ENCODE measurements at places on chromosomes 1 and 21.

- DNase-seq = no peak
Measured at GRCh38 chr1:11990303-11991032, 10.2 kb downstream of the MFN2 start.

DNA sequence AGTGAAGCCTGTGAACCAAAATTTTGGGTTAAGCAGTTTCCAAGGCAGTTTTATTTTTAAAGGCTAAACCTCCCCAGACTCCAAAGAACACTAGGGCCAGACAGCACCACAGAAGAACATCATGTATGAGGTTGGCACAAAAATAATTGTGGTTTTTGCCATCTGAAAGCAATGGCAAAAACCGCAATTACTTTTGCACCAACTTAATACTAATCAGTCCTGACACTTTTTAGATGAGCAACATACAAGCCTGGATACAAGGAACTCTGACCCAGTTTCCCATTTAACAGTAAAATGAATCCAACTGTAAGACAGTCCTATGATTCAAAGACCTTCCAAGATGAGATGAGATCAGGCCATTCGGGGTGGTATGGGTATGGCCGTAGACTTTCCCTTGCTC is 46.8 kb downstream of the CNIH3 start:
- no peak for DNase-seq

DNA sequence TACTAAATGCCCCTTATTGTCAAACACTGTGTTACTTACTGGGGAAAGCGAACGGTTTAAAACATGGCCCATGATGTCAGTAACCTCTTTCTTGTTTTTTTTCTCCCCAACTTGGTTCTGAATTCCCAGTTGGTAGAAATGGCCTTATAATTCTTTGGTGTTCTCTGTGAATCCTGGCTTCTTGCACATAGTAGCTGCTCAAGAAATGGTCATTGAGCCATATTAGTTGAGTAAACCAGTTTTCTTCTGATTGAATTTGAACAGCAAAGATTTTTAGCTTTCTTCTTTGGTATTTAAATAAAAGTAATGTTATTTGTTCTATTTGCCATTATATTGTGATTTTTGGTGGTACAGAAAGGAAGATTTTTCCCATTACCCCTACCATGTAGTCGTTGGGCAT is 87.3 kb downstream of the NFIA start:
- no peak for DNase-seq

- DNase-seq = no peak
Measured at GRCh38 chr1:115501476-115501875, 140.3 kb upstream of the VANGL1 start.

DNA sequence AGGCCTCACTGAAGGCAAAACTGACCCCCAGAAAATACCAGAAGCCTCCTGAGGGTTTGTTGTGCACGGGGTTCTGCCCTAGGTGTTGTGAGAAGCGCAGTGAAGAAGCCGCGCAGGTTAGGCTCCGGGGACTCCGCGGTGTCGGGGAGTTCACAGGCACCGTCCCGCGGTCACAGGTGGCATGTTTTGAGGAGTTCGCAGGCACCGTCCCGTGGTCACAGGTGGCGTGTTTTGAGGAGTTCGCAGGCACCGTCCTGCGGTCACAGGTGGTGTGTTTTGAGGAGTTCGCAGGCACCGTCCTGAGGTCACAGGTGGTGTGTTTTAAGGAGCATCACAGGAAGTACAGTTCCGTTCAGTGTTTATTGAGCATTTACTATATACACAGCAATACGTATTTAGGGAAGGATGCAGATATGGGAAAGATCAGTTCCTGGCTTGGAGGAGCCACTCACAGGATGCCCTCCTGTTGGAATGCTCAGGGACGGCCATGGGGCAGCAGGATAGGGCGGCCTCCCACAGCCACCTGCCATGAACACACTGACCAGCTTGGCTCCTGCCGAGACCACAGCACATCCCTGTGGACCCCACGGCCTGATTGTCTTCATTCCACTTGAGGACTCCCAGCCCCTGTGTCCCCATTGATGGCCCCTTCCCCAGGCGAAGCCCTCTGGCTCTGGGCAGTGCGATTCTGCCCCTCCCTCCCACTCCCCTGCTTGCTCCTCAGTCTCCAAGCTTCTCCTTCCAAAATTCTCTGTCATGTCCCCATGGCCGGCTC is 86.0 kb upstream of the VAMP3 start:
- DNase-seq = no peak

GRCh38 chr1:48205522-48205921 is 17.0 kb upstream of the SLC5A9 start:
- DNase-seq = no peak

- no peak for DNase-seq
Measured at GRCh38 chr1:198523182-198523950, 17.1 kb downstream of the ATP6V1G3 start.

DNA sequence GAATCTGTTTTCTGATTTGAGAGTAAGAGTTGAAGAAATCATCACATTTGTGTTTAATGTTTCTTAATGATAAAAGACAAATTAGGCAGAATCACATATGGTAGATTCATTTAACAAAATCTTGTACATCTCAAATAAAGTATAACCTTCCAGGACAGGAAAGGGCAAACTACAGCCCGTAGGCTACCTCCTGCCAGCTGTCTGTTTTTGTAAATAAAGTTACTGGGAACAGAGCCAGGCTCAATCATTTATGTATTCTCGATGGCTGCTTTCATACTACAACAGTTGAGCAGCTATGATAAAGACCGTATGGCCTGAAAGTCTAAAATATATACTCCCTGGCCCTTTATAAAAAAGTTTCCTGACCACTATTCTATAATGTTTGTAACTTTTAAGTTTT is 204.1 kb downstream of the COL24A1 start:
- DNase-seq = no peak

GRCh38 chr21:43972850-43973633 is 39.1 kb upstream of the TRAPPC10 start:
- no peak for DNase-seq

DNA sequence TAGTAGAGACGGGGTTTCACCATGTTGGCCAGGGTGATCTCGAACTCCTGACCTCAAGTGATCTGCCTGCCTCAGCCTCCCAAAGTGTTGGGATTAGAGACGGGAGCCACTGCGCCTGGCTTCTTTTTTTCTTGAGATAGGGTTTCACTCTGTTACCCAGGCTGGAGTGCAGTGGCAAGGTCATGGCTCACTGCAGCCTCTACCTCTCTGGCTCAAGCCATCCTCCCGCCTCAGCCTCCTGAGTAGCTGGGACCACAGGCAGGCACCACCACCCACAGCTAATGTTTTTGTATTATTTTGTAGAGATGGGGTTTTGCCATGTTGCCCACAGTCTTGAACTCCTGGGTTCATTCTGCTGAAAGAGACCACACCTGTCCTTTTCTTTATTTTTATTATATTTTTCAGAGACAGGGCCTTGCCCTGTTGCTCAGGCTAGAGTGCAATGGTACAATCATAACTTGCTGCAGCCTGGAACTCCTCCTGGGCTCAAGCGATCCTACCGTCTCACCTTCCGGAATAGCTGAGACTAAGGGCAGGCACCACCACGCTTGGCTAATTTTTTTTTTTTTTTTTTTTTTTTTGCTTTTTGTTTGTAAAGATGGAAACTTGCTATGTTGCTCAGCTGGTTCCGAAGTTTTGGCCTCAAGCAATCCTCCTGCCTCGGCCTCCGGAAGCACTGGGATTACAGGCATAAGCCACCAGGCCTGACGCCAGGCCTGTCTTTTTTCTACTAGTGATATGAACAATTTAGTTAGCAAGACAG is 3.1 kb downstream of the LMNA start:
- DNase-seq = no peak

GRCh38 chr1:17944646-17945045 is 163.0 kb upstream of the IGSF21 start:
- no peak for DNase-seq

- DNase-seq = no peak
Measured at GRCh38 chr1:83919872-83920271, 79.1 kb downstream of the TTLL7 start.

GRCh38 chr21:17491716-17492414 is 21.0 kb upstream of the CXADR start:
- no peak for DNase-seq

GRCh38 chr1:1959459-1959839 is 40.4 kb upstream of the TMEM52 start:
- no peak for DNase-seq

DNA sequence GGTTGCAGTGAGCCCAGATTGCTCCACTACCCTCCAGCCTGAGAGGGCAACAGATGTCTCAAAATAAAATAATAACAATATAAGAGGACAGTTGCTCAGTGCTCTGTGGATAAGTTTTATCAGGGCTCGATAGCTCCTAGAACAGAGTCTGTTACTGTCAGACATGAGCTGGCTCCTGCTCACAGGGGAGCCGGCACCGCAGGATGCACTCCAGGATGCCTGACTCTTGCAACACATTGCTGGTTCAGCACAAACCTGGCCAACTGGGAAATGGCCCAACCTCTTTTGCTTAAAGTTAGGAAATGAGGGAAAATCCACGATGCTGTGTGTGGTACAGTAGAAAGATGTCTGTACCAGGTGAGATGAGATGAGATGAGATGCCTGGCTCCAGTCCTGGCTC is 5.8 kb upstream of the CTSE start:
- DNase-seq = no peak

GRCh38 chr1:50333595-50333974 is 89.7 kb downstream of the DMRTA2 start:
- no peak for DNase-seq

DNA sequence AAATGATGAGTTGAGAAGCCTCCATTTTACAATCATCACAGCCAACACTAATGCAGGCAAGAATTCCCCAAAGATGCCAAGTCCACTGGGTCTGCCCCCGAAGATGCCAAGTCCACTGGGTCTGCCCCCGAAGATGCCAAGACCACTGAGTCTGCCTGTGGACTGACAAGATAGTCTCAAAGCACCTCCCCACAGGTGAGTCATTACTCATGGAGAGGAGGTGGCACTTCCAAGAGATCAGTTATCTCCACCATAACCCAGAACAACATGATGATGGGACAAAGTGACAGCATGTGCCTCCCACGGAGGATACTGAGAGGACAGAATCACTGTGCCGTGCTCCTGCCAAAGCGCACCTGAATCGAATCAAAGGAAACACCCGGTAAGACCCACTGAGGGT is 4.8 kb downstream of the PTTG1IP start:
- DNase-seq = no peak

GRCh38 chr1:203513585-203514031 is 19.7 kb downstream of the OPTC start:
- no peak for DNase-seq

DNA sequence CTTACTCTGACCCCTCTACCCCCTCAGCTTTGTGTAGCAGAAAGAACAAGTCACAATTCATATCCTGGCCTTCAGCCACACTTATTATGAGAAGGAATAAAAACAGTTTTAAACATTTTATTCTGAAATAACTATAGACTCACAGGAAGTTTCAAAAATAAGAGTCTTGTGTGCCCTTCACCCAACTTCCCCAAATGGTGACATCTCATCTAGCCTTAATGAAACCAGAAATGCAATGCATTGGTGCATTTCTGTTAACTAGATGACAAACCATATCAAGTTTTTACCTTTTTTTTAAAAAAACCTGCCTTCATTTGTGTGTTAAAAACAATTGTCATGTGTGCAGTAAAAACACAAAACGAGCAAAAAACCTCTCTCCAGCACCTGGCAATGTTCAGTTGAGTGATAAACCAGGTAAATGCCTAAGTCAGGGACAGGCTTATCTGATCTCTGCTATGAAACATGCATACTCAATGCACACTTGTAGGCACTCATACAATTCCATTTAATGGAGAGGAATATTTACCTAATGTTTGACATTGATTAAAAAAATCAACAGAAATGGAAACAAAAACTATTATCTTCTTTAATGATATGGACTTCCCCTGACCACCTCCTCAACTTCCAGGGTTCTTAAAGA is 51.5 kb downstream of the SH3BGR start:
- no peak for DNase-seq

DNA sequence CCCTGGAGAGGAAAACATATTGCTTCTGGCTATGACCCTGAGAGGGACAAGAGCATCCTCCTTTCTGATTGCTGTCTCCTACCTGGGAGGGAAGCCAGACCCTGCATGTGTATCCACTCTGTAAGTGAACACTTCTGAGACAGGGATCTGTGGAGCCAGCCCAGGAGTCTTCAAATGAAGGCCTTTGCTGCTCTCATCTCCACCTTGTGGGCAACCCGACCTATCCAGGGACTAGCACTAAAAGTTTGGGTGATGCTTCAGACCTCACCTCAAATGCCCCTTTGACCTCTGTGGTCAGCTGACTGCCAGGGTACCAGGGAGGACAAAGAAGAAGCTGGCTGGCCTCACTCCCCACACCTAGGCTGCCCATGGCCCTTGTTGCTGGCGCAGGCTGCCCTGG is 64.7 kb downstream of the KCND3 start:
- no peak for DNase-seq

- no peak for DNase-seq
Measured at GRCh38 chr1:15178571-15179484, 25.3 kb downstream of the TMEM51 start.

DNA sequence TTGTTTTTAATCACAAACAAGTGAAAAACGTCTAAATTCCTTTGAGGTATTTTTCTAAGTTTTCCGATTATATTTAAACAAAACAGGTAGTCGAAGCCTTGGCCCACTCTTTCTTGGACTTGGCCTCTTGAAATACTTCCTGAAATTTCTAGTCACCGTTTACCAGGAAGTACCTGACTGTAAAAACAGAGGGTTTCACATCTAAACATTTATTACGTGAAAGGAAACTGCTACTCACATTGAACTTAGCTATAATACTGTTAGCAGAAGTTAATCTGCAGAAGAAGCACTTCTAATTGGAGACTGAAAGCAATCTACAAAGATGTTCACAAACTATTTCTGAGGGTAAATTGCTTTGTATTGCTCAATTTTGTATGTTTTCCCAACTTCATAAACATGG is 526.0 kb upstream of the ADGRL4 start:
- no peak for DNase-seq

DNA sequence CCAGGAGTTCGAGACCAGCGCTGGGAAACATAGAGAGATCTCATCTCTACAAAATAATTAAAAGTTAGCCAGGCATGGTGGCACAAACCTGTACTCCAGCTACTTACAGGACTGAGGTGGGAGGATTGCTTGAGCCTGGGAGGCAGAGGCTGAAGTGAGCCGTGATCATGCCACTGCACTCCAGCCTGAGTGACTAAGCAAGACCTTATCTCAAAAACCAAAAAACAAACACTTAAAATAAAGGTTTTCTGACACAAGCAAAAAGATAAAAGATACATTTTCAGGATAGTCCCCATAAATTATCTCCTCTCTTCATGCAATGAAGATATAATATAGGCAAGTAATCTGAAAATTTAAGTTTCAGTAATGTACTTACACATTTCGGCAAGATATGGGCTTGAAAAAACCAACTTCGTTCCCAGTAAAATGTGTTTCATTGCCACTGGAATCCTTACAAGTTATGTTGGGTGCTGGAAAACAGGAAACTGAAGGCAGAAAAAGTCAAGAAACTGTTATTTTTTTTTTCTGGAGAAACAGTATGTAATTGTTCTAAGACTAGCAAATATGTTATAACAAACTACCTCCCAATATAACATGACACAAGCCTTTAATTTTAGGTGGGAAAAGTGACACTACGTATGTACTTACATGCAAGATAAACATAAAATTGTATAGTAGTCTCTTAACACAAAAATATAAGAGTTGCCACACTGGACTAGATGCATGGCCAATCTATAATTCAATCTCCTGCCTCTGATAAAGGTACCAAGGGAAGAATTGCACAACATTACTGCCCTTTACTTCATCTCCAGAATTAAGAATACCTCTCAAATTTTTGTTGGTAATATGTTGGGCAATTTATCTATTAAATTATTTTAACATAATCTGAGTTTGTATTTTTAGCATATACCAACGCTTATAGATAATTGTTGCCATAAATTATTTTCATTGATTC is 15.7 kb downstream of the TM2D1 start:
- DNase-seq = no peak
